Liver (tissue), 10 donors: ENCODE measurements at places on chromosomes 7 and 10.

DNA sequence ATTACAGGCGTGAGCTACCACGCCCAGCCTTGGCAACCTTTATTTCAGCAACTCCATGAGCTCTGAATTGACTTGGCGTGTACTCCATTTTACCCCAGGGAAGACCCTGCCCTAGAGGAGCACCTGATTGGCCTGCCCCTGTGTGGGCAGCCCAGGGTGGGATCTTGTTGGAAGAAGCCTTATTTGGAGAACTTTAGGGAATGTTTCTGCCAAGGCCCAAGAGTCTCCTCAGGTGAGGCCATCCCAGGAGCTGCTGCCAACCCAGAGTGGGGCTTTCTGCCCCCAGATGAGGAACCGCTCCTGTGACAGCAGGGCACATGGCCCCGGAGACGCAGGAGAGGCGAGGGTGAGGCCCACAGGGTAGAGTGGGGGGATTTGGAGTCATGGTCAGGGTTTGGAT, 42.0 kb downstream of the VWA2 start:
- DNase-seq = no peak

GRCh38 chr7:11328309-11328708, 354.6 kb downstream of the PHF14 start:
- no peak for DNase-seq

DNA sequence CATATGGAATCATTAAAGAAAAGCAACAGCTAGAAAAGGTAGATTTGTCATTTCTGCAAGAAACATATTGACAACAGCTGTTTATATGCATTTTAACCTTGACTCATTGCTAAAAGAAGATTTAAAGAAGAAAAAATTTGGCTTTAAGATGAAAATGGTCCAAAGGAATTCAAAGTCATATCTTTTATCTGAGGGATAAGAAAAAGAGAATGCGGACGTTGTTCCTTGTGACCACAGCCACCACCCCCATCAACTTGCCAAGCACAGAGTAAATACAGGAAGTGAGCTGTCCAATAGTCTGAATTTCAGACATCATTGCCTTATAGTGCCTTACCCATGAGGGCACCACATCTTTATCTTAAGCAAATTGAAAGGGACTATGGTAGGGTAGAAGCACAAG, 7.3 kb upstream of the CRPPA start:
- no peak for DNase-seq

- DNase-seq = no peak
Measured at GRCh38 chr7:139876622-139877283, 47.7 kb downstream of the TBXAS1 start.
